ENCODE measurements at places on chromosomes 1 and 21.
A peak's percentile ranks its signal among the peaks of the same experiment; 100 is the strongest.

DNA sequence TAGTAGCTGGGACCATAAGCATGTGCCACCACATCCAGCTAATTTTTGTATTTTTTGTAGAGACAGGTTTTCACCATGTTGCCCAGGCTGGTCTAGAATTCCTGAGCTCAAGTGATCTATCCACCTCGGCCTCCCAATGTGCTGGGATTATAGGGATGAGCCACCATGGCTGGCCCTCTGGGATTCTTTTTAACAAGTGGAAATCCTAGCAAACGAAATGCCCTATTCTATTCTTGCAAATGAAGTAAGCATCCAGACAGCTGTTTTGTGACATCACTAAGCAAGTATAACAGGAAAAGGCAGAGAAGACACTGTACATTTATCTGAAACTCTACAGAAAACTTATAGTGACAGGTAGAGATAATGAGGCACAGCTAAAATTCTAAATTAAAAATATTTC, 86.4 kb downstream of the DDAH1 start:
- DNase-seq, result no peak

GRCh38 chr1:117535821-117536220, 70.0 kb upstream of the TENT5C start:
- no peak for DNase-seq

DNA sequence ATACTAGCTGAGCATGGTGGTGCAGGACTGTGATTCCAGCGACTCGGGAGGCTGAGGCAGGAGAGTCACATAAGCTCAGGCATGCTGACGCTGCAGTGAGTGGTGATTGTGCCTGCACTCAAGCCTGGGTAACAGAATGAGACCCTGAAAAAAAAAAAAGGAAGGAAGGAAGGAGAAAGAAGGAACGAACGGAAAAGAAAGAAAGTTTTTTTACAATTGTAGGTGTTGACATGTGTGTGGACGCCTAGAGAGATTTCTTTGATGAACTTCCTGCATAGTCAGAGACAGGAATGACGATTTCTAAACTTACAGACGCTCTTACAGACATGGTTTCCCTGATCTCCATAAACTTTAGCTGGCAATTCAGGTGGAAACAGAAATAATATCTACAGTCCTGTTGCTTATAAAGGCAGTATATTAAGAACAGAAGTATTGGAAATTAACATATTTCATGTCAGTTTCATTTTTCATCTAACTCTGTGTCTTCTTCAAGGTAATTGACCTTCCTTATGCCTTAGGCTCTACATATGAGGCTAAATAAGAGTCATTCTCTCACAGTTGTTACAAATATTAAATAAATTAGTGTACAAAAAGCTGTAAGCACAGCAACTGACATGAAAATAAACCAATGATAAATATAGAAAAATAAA, 4.1 kb downstream of the SAMSN1 start:
- no peak for DNase-seq

DNA sequence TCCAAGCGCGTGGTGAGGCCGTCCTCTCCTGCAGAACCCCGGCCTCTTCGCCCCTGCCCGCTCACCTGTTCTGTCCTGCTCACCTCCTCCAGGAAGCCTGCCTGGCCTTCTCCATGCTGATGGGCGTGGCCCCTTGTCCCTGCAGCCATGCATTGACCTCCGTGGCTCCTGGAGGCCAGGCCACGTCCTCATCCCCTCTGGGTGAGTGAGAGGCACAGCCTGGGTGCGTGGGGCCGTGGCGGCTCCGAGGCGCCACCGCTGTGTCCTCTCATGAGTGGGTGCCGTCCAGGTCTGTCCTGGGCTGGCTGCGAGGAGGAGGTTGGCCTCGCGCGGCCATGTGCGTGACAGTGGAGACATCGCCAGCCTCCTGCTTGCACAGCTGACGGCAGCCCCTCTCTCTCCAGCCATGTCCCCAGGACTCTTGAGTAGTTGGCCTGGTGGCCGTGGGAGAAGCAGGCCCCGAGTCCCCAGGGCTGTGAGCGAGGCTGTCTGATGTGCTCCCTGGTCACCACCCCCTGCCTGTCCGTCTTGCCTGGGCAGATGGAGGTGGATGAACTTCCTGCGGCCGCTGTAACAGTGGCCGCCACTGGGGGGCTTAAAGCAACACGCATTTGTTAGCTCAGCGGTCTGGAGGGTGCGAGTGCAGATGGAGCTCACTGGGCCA, 58.1 kb downstream of the PRKCZ start:
- DNase-seq, result no peak

DNA sequence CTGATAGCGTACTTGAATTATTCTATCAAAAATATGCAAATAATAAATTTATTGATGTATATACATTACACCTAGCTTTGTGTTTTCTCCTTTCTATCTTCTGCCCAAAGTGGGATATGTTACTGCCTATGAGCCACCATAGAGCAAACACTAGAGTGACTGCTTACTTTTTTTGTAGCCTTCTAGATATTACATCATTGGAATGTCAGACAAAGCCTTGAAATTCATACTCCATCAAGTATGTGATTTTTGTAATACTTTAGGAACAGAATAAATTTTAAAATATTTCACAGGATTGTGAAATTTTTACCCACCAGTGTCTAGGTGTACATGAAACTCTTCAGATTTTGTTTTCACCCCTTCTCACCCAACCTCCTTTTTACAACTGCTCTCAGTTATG, 787.6 kb downstream of the USP25 start:
- DNase-seq, result no peak

- peak; percentile 62 for DNase-seq
Observed at GRCh38 chr1:28329395-28330153, 734 bp downstream of the MED18 start.

DNA sequence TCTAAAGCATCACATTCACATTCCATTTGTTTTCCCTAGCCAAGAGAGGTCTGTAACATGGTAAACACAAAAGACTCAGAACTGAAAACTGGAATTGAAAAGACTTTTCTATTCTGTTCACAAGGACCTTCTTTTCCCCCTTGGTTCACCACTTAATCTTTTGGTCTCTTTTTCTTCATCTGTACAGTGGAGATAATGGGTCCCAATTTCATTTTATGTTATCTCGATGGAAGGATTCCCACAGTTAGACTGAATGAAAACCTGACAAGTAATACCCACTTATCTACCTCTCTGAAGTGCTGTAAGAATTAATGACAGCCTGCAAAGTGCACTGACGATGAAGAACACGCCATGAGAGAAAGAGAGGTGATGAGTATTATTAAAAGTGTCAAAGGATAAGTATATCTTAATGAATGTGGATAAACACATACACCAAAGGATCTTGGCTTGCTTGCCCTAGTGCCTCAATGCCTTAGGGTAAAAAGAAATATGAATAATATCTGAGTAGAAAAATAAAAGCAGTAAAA, 71.5 kb downstream of the CYYR1 start:
- no peak for DNase-seq

DNA sequence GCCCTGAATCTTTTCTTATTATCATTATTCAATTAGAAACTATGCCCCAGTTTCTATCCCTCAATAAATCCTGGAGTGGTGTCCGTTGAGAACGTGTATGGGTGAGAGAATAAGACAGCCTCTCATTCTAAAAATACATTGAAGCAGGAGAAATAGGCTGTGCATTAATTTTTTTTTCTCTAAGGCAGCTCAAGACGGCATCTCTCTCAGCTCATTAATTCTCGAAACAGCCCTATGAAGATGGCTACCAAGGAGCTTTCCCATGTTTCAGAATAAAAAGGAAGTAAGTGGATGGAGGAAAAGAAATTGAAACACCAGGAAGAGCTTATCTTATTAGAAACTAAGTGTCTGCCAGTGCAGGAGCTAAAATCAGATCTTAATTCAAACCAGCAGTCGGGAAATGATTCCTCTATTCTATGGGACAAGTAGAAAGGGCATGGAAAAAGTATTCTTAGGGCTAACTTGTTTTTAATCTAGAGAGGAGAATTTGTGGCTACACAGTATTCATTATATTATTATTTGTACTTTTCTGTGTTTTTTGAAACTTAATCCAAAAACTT, 347.1 kb upstream of the PLD5 start:
- DNase-seq, result no peak

- DNase-seq, result no peak
Observed at GRCh38 chr1:87650306-87650705, 321.6 kb downstream of the LMO4 start.

DNA sequence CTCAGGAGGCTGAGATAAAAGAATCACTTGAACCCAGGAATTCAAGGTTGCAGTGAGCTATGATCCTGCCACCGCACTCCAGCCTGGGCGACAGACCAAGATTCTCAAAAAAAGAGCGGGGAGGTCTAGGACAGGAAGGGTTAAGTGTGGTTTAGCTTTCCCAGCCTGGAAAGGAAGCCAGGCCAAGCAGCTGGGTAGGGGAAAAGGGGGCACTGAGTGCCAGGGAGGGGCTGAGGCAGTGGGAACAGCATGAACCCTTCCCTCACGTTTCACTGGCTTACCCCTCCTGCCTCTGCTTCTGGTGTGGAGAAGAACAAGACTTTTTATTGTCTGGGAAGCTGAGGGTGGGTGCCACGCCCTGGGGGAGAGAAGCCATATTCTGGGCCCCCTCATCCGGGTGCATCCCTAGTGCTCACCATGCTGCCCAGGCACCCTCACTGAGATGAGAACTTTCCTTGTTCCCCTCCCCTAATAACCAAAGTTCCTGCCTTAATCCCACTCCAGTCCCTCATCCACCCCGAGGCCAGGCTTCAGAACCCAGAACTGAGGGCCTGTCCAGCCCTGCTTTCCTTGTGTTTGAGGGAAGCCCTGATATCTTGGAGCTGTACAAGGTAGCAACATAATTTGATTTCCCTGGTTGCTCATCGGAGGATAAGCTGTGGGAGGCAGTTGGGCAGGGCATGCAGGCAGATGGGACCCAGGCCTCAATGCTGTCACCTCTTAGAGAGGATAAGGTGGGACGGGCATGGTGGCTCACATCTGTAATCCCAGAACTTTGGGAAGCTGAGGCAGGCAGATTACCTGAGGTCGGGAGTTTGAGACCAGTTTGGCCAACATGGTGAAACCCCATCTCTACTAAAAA, 2.0 kb upstream of the LMNA start:
- DNase-seq, result no peak

DNA sequence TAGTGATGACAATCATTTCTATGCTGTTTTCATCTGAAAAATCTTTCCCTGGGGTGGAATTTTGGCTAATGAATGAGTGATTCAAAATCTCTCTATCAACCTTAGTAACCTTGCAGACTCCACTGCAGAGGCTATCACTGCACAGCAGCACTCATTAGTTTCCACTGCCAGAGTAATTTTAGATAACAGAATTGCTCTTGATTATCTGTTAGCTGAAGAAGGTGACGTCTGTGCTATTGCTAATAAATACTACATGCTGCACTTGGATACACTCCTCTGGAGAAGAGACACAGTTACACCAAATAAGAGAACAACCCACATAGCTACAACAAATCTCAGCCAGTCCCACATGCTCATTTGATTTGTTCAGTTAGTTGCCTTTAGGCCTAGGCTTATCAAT, 1348.4 kb downstream of the NCAM2 start:
- no peak for DNase-seq

DNA sequence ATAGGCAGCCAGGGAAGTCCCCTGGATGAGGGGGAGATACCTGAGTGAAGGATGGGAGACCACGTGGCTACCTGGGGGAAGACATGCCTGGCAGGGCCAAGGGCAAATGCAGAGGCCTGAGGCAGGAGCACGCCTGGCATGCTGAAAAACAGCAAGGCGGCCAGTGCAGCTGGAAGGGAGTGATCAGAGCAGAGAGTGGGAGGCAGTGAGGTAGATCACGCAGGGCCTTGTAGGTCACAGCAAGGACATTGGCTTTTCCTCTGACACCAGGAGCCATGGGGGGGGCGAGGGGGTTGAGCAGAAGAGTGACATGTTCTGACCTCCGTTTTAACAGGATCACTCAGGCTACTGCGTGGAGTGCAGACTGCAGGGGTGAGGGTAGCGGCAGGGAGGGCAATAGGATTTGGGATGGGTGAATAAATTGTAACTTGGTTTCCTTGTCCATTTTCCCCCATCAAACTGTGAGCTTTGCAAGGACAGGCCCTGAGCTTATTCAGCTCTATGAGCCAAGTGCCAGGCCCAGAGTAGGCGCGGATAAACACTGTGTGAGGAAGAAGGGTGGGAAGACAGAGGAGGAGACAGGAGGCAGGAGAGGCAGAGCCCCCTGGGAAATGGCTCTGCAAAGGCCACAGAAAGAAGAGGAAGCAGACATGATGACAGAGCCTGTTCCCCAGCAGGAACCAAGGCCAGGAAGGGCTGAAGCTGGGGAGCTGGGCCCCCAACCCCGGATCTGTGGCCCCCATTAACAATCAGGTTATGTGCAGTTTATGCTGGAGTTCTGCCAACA, 16.6 kb downstream of the IFI6 start:
- no peak for DNase-seq

- no peak for DNase-seq
Observed at GRCh38 chr1:30596891-30597290, 126.5 kb downstream of the MATN1 start.

DNA sequence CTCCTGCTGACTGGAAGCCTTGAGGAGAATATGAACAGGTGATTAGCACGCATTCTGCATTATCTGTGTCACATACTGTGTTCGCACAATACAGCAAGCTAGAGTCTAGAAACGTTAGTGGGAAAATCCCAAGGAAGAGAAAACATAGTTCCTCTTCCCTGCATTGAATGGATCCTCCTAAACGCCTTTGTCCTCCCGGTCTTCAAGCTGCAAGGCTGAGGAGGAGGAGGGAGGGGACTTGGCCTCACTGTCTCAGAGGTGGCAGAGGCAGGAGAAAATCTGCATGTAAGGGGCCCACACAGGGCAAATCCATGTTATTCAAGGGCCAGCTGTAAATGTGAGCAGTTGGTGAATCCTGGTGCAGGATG, 34.4 kb downstream of the WNT9A start:
- DNase-seq, result no peak

DNA sequence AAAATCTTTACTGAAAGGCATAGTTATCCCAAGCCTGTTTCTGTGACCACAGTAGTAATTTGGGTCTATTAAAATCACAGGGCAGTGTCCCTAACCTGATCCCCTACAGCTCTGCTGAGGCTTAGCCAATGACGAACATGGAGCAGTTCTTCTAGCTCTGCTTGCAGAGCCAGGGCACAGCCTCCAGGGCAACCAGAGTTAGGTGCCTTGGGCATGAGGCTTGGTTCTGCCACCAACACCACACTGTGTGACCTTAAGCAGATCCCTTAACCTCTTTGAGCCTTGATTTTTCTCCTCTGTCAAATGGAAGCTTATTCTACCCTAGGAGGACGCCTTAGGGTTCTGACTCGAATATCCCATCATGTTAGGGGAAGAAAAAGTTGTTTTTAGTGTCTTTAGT, 86.7 kb upstream of the TLR5 start:
- no peak for DNase-seq

GRCh38 chr1:234656944-234657654, 47.1 kb upstream of the IRF2BP2 start:
- DNase-seq, result no peak

DNA sequence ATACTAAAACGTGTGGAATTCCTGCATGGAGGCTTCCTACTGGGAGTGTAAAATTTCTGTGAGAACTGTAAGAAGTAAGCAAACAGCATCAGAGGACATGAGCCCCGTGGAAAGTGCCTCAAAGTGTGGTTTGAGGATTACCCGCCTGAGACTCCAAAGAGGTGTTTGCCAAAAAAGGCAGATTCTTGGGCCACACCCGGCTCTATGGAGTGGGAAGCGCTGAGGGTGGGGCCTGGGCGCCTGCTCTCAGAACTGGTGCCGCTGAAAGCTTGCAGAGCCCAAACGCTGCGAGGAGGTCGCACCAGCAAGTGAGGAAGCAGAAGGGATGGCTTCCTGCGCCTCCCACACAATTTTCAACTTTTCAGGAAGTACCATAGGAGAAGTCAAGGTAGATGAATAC, 43.0 kb upstream of the PSEN2 start:
- DNase-seq, result no peak

- DNase-seq, result no peak
Observed at GRCh38 chr21:18026359-18026758, 207.2 kb upstream of the C21orf91 start.
